Left renal pelvis (tissue), 4 donors: ENCODE measurements at places on chromosomes 7 and 10. TPM values are rescaled to one million over a fixed set of nuclear protein-coding genes. Genes with fewer than 3 reads are reported as not detected.
A peak's percentile ranks its signal among the peaks of the same experiment; 100 is the strongest.

Gene AEBP1
- polyA plus RNA-seq = 64.8 TPM

Gene EPHA1
- 20.5 TPM for polyA plus RNA-seq

Gene PLAU
- 29.5 TPM for polyA plus RNA-seq

Gene SPAM1
- polyA plus RNA-seq = not detected

Gene RBP4
- 15.7 TPM for polyA plus RNA-seq

Gene WIPF3
- 5.7 TPM for polyA plus RNA-seq

Gene IDI2
- not detected for polyA plus RNA-seq

Gene PFKFB3
- polyA plus RNA-seq = 31.6 TPM

Gene ZNF679
- not detected for polyA plus RNA-seq

Gene ZNF425
- polyA plus RNA-seq = 7.6 TPM

Gene TAS2R5
- polyA plus RNA-seq = 9.3 TPM

Gene HMX3
- polyA plus RNA-seq = 0.21 TPM

Gene VGF
- 0.16 TPM for polyA plus RNA-seq

Gene ZNF273
- polyA plus RNA-seq = 10.5 TPM

- no peak for DNase-seq
These were observed 138.5 kb upstream of the COBL start for GRCh38 chr7:51455086-51455485.

- DNase-seq = no peak
These were observed 196.8 kb downstream of the TAX1BP1 start for GRCh38 chr7:27936768-27937102.

DNA sequence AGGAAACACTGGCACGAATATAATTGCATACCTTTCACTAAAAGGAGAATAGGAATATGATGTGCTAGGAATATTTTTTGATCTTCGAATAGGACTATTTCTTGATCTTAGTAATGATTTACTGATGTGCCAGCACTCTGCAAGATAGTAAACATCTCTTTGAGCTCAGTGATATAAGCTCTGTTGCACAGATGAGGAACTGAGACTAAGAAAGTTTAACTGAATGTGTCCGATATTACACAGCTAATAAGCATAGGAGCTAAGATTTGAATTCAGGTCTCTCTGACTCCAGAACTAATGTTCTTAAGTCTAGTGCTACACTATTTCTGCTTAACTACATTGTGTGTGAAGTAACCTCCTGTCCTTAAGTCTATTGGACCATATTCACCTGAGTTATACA, 98.4 kb upstream of the PTPRZ1 start:
- DNase-seq = no peak

DNA sequence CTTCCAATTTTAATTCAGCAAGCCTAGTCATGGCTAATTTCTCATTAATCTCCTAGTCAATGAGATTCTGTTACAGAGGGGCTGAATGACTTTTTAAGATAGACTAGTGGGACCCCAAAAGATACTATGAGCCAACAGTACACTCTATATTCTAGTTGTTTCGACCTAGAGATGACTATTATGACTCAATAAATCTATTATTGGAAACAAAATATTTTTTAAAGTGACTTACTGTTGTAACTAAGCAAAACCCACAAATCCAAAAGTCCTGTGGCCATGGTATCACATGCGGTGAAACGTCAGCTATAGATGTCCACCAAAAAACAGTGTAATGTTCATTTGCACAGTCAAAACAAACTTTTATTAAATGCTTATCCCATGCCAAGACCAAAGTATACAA, 95.3 kb upstream of the ADO start:
- no peak for DNase-seq

- no peak for DNase-seq
These were observed 26.4 kb downstream of the TMEM120A start for GRCh38 chr7:75968012-75968411.

DNA sequence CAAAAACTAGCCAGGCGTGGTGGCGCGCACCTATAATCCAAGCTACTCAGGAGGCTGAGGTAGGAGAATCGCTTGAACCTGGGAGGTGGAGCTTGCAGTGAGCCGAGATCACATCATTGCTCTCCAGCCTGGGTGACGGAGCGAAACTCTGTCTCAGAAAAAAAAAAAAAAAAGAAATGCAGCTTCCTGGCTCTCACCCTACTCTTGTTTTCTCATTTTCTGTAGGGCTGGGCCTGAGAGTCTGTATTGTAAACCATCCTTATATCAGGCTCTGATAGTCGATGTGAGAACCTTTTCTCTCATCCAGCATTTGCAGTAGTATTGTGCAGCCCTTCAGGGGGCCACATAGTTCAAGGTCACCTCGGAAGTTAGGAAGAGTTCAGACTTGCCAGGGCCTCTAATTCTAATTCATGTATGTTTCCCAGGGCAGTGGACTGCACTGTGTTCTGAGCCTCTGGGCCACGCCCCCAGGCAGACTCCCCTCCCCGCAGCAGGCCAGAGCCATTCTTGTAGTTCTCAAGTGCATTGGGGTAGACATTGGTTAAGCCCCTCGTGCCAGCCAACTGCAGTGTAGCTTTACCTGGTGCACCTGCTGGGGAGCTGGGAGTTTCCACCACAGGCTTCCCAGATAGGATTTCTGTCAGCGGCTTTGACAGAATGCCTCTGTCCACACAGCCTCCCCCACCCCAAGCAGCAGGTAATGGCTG, 38.3 kb upstream of the PDCD4 start:
- no peak for DNase-seq

DNA sequence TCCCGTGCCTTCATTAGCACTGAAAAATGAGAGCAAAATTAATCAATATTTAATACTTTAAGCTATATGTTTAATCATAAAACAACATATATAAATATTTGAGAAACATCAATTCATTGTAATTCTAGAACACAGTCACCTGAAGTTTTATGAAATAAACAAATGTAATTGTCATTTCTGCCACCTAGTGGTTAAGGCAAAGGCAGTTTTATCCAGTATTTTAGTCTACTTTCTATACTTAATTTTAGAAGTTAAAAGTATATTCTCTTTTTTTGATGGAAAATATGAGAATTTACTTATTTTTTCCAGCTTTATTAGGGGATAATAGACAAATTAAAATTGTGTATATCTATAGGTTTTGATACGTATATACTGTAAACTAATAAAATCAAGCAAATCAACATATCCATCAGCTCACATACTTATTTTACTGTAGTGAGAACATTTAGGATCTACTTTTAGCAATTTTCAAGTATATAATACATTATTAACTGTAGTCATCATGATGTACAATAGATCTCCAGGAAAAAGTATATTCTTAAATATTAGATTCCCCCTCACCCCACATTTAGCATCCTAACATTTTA, 16.9 kb downstream of the PCGF6 start:
- no peak for DNase-seq

GRCh38 chr10:62502995-62503613, 128.9 kb downstream of the ZNF365 start:
- no peak for DNase-seq

DNA sequence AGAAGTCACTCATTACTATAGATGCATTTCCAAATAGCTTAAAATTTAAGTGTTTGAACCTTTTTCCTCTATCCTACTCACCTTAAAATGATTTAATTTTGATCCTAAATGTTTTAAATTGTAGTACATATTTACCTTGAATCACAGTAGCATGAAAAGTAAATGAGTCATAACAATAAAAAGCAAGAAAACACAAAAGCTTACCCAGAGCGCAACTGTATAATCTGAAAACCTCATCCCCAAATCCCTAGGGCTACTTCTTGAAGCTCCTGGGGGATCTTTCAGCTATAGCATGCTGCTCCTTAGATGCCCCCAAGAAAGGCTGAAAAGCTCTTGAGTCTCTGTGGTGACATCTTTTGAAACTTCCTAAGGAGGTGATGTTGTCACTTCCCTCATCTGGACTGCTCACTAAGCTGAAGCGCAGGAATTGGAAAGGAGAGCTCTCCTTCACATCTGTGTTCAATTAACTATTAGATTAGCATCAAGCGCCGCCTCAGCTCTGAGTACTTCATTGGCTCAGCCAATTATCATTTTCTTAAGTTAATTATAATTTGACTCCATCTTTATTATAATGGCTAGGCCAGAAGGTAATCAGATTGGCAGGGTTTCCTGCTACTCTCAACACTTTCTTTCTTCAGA, 60.2 kb downstream of the SEMA3E start:
- no peak for DNase-seq

DNA sequence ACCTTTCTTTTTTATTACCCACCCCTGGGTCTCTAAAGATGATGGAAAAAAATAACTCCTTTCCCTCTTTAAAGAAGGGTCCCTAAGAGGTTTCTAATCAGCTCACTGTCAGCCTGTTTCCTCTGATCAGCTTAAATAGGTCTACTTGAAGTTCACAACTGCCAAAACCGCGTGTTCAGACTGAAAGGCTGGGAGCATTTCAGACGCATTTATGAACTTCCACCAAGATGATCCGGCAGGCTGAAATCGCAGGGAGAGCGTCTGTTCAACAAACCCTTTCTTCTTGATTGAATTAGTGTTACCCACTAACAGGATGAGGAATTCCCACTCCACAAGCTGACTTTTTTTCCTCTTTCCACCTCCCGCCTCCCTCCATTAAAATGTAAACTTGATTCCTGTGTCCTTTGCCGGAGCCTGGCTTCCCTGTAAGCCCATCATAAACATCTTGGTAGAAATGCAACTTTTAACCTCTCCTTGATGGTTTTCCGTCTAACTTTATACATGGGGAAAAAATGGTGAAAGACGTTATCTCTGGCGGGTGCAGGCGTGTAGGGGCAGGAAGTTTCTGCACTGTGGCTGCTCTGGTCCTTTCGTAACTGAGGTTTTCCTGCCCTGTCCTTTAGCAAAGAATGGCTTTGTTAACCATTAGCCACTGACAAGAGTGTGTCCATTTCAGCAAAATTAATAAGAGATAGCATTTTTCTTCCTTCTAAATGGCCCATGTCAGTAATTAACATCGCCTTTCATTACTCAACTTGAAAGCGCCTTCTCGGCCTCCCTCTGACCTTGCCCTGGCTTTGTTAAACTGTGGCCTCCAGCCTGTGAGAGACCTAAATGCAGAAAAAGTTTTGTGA, 130.7 kb downstream of the BAMBI start:
- peak; percentile 51 for DNase-seq

DNA sequence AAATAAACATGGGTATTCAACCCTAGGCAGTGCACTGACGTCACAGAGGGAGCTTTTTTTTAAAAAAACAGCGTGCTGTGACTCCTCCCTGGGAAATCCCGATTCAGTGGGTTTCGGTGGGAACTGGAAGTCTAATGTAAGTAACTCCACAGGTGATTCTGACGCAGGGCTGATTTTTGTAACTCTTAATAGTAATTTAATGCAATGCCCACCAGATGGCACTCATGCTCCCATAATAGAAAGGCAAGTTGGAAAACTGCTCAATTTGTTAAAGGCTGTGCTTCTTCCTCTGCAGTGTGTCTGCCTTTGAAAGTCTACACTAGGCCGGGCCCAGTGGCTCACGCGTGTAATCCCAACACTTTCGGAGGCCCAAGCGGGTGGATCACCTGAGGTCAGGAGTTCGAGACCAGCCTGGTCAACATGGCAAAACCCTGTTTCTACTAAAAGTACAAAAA, 10.9 kb upstream of the RSU1 start:
- DNase-seq = no peak

DNA sequence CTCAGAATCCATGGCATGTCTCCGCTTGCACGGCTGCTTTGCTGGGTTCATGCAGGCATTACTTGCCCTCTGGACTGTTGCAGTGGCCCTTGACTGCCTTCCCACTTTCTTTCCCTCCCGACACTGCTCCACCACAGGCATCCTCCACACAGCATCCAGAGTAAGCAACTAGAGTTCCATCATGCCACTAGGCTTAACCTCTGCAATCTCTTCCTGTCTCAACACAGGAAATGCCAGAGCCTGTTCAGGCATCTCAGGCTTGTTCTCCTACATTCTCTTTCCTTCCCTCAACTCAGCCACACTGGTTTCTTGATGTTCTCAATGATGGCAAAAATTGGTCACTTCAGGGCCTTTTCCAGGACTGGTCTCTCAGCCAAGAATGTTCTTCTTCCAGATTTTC, 284.5 kb upstream of the KLF6 start:
- DNase-seq = no peak

- DNase-seq = peak; percentile 22
These were observed 75.7 kb downstream of the IMMP2L start for GRCh38 chr7:111486472-111487142.

- no peak for DNase-seq
These were observed 97.2 kb downstream of the COBL start for GRCh38 chr7:51219261-51219988.

DNA sequence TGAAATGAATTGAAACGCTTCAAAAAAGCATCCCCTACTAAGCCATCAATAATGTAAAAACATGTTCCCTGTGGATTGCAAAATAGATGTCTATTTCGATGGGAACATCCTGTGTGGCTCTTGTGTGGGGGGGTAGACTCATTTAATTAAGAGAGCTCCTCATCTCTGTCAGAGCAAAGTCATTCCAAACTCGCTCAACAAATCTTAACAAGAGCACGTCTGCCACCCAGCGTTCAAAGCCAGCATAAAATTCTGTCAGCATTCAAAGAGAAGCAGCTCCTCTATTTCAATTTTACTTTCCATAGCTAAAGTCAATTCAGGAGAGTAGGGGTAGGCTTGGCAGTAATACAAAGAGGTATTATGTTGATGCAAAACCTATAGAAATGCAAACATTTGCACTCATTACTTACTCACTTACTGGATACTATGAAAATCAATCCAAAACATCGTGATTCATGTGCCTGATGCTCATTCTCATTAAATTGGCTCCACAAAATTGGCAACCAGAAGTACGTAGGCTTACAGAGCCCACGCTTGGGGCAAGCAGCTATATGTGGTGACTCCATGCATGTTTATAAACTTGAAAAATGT, 114.9 kb downstream of the IPMK start:
- no peak for DNase-seq

DNA sequence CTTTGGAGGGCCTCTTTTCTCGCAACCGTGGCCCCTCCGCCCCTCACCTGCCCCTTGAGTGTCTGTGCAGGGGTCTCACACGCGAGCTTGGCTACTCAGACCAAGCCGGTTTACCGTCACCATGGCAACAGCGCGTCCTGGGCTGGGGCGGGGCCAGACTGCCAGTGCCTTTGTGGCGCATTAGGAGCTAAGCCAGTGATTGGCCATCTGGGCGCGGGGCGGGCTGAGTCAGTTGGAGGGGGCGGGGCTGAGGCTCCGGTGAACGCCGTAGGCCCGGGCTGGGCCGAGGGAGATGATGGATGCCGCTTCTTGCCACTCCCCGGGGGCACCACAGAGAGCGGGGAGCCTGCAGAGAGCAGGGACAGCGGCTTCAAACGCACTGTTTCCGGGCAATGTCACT, 48.7 kb upstream of the FXYD4 start:
- peak; percentile 90 for DNase-seq

- no peak for DNase-seq
These were observed 25.5 kb downstream of the RNLS start for GRCh38 chr10:88557658-88558057.

DNA sequence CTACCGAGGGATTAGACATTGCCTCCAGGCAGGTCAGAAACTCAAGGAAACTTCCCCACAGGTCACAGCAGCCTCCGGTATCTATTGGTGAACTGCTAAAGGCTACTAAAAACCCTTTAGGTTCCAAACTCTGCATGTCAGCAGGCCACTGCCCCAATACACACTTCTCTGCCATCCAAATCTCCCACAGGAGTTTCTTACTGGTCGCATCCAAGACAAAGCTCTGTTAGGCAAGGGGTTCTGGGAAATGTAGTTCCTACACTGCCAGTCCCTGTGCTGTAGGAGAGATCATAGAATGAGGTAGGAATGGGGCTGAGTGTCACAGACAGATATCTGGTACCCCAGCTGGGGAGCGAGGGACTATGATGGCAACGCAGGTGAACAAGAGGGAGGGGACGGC, 757.0 kb upstream of the C7orf33 start:
- no peak for DNase-seq
